ENCODE measurements at places on chromosomes 11 and 22.

DNA sequence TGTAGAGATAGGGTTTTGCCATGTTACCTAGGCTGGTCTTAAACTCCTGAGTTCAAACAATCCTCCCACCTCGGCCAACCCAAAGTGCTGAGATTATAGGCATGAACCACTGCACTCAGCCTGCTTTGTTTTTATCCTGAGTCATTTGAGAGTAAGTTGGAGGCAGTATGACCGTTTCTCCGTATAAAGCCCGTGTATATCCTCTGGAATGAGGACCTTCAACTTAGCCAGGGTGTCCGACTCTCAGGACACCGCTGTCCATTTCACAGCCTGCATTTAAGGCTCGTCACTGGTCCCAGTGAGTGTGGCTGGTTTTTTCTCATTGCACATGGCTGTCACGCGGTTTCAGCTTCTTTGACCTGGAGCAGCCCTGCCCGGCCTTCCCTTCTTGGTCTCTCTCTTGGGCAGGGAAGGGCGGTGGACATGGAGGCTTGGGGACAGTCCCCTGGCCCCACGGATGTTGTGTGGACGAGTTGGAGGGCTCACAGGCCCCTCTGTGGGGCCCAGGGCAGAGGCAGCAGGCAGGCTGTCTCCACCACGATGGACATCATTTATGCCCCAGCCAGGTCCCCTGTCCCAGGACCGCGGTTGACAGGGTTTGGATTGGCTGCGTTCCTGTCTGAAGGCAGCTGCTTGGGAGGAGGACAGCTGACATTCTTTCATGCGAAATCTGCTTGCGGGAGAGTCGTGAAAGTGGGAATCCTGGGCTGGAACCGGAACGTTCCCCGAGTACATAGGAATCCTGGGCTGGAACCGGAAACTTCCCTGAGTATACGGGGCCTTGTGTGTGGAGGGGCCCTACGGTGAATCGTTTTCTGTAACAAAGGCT, 93.3 kb downstream of the KCNQ1 start:
- no peak for DNase-seq

DNA sequence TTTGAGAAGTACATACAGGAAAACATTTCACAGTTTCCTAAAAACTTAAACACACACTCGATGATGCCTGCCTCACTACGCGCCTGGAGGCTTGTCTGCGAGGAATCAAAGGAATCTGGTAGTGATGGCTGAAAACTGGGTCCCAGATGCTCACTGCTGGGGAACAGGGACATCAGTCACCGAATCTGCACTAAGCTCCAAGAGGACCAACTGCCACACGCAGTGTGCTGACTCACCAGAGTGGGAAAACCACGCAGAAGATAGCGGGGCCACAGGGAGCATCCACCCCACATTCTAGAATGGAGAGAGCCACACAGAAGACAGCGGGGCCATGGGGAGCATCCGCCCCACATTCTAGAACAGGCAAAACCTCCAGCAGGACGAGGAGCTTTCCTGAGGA, 24.3 kb upstream of the MOB2 start:
- no peak for DNase-seq

DNA sequence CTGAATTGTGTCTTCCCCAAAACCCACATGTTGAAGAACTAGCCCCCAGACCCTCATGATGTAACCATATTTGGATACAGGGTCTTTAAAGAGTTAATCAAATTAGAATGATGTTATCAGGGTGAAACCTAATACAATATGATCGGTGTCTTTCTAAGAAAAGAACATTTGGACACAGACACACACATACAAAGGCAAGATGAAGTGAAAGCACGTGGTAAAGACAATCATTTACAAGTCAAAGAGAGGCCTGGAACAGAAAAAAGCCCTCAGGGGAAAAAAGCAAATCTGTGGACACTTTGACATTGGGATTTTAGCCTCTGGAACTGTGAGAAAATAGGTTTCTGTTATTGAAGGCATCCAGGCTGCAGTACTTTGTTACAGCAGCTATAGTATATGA, 733.4 kb downstream of the JRKL start:
- DNase-seq = no peak

DNA sequence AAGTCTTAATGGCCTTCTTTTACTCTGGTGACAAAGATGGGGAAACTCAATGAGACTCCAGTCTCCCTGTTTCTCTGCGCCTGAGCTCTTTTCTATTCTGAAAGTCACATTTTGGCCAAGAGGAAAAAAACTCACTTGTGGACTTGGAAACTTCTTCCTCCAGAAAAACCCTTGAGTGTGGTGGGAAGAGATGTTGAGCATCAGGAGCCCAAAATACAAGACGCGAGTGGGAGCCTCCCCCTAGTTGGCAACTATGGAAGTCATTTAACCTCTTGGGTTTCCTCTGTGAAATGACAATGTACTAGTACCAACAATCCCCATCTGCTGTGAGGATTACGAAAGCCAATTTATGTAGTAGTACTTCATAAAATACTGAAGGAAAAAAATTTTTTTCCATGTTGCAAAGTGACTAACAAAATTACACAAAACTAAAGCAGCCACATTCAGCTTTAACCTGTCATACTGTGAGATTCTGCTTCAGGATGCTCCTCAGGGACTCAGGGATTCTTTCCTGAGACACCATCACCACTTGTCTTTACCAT, 524 bp upstream of the SLC25A17 start:
- no peak for DNase-seq

- DNase-seq = peak; percentile 52
Observed at GRCh38 chr22:21642584-21643448, 714 bp downstream of the SDF2L1 start.

GRCh38 chr11:10524471-10524870, 16.5 kb downstream of the RNF141 start:
- DNase-seq = no peak

Data from CD4-positive, alpha-beta T cell treated with Interleukin-1 beta for 1 hour (primary cell).